ENCODE measurements at places on chromosomes 5 and 9. TPM values are rescaled to one million over a fixed set of nuclear protein-coding genes. Genes with fewer than 3 reads are reported as not detected.

DNA sequence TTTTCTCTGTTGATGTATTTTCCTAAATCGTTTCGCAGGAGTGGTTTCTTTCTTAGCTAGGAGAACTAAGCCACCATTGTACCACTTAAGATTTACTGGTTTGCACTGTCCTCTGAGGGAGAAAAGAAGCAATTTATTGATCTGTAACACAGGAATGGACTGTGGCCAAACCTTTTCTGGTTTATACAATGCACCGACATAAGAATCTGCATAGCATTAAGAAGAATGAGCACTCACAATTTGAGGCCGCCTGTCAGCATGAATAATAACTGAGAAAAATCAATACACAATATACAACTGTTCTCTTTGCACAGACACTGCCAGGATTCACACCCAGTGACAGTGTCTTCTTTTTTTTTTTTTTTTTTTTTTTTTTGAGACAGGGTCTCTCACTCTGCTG, 168.6 kb upstream of the DMRT1 start:
- no peaks in the 10 kb centered on the region for H3K27me3 ChIP-seq
- H3K4me3 ChIP-seq = no peak overlapping the region
- no peaks in the 10 kb centered on the region for H3K4me1 ChIP-seq
- DNase-seq = no peak
- H3K27ac ChIP-seq = no peak overlapping the region

GRCh38 chr5:51895834-51896233, 512.6 kb downstream of the ISL1 start:
- H3K36me3 ChIP-seq = no peaks in the 10 kb centered on the region
- no peak overlapping the region for H3K27ac ChIP-seq
- no peak for DNase-seq
- no peaks in the 10 kb centered on the region for H3K4me1 ChIP-seq
- no peaks in the 10 kb centered on the region for H3K27me3 ChIP-seq

Gene OR13C2
- not detected for total RNA-seq

- H3K36me3 ChIP-seq = no peaks in the 10 kb centered on the region
- no peaks in the 10 kb centered on the region for H3K4me1 ChIP-seq
- no peak overlapping the region for H3K27ac ChIP-seq
Observed at GRCh38 chr5:101605700-101606099, 690.4 kb downstream of the SLCO4C1 start.

DNA sequence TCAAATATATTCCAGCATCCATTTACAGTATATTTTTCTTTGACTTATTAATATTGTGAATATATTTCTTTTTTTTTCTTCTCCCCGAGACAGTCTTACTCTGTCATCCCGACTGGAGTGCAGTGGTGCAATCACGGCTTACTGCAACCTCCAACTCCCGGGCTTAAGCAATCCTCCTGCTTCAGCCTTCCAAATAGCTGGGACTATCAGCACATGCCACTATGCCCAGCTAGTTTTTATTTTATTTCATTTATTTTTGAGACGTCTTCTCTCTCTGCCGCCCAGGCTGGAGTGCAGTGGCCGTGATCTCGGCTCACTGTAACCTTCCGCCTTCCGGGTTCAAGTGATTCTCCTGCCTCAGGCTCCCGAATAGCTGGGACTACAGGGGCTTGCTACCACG, 7.4 kb upstream of the GLIPR2 start:
- H3K36me3 ChIP-seq = no peaks in the 10 kb centered on the region
- no peaks in the 10 kb centered on the region for H3K4me1 ChIP-seq
- no peaks in the 10 kb centered on the region for H3K27me3 ChIP-seq
- no peak for DNase-seq
- no peak overlapping the region for H3K27ac ChIP-seq

DNA sequence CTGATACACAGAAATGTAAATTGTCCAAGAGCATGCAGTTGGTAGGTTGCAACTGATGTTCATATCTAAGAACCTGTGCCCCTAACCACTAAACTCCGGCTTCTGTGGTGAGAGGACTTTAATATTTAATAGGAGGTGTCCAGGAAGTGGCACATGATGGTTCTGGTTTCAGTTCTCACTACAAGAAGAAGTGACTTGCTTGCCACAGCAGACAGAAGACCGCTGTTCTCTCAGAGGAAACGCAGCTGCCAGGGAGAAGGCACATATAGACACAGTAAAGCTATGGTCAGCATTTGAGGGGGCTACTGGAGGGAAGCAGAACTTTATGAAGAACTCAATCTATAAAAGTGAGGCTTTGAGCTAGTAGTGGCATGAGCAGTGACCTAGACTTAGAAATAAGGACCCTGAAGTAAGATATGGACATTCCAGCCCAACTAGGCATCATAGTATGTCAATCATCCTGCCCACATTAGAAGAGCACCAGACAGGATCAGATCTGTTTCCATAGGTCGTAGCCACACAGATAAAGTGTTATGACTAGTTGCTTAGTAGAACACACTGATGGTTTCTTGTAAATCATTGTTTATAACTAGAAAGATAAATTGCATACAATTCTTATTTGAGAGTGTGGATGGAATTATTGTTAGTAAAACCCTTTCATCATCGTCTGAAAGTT, 36.4 kb upstream of the DAB2 start:
- H3K4me3 ChIP-seq = no peak overlapping the region
- peaks cover 6% of the 10 kb centered on the region for H3K27me3 ChIP-seq
- no peak overlapping the region for H3K27ac ChIP-seq
- H3K36me3 ChIP-seq = no peaks in the 10 kb centered on the region
- DNase-seq = no peak

Gene PALM2AKAP2
- 0.44 TPM for total RNA-seq

GRCh38 chr5:160271396-160271795, 41.0 kb downstream of the CCNJL start:
- no peak overlapping the region for H3K4me3 ChIP-seq
- no peaks in the 10 kb centered on the region for H3K4me1 ChIP-seq
- H3K27ac ChIP-seq = no peak overlapping the region
- peaks cover 6% of the 10 kb centered on the region for H3K36me3 ChIP-seq
- H3K27me3 ChIP-seq = no peaks in the 10 kb centered on the region
- no peak for DNase-seq

DNA sequence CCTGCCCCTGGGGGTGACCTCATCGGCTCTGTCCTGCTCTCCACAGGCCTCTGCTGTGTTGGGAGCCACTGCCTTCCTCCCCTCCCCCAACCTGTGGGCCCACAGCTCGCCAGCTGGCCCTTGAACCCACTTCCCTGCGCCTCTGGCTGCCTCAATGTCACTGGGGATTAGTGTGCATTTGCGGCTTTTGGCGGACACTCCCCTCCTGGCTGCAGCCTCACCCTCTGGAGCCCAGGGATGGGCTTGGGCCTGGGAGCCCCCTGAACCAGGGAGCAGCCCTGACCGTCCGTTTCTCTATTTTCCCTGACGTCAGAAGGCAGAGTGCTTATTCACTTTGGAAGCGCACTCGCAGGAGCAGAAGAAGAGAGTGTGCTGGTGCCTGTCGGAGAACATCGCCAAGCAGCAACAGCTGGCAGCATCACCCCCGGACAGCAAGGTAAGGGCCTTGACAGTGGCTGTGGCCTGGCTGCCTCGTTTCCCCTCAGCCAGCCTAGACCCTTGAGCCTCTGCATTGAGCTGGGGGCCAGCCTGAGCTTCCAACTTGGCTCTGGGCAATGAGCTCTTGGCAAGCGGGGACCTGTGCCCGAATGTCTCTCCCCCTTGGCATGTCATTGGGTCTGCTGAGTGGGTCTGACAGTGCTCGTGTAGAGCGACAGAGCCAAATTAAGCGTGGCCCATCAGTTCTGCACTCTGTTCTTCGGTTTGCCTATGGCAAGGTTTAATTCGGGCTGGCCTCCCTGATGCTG, 73.1 kb downstream of the RGS3 start:
- H3K4me1 ChIP-seq = no peaks in the 10 kb centered on the region
- H3K36me3 ChIP-seq = no peaks in the 10 kb centered on the region
- H3K27ac ChIP-seq = no peak overlapping the region
- H3K4me3 ChIP-seq = no peak overlapping the region
- no peaks in the 10 kb centered on the region for H3K27me3 ChIP-seq

DNA sequence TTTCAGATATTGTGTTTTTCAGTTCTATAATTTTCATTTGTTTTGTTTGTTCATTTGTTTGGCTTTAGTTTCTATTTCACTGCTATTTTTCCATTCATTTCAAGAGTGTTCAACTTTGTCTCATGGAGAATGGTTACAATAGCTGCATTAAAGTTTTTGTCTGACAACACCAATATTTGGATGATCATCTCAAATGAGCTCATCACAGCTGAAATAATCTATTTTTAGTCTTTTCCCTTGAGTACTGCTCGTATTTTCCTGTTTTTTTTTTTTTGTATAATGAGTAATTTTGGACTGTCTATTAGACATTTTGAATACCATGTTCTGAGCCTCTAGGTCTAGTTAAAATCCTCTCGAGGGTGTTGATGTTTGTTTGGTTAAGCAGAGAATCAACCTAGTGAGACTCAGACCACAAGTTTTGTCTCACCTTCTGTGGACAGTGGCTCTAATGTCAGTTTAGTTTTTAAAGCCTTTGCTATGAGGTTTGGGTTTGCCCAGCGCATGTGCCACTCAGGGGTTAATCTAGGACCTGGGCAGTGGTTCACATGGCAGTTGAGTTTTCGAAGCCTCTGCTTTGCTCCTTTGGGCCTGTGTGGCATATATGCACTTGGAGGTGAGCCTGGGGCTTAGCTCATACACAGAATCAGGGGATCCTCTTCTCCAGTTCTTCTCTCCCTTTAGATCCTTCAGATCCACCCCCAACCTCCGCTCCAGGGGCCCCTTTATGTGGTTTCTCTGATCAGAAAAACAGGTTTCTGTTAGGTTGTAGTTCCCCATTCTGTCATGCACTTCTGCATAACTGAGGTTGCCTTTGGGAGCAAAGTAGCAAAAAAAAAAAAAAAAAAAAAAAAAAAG, 79.8 kb downstream of the ARSB start:
- no peaks in the 10 kb centered on the region for H3K27me3 ChIP-seq
- H3K36me3 ChIP-seq = no peaks in the 10 kb centered on the region

Gene SLC36A2
- not detected for total RNA-seq

Gene PIP5KL1
- total RNA-seq = 7.8 TPM

DNA sequence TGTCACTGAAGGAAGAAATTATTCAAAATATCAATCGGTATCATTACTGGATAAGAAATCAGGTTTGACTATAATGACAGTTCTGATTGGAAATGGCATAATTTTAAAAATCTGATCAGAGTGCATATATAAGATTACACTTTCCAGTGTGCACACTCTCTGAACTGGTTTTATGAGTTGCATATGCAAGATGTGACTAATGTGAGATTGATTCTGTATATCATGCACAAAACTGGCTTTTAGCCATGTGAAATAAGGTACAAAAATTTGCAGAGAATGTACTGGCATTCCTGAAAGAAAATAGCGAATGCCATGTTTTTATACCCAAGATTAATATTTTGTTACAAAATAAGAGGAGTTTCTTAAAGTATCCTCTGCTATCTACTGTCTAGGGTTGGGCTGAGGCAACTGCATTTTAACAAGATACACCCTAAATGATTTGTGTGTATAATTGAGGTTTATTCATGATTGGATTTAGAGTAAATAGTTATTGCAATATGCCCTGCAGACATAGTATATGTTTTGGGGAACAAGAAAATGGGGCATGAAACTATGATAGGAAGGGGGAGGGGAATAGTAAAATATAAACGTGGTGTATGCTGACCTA, 70.7 kb downstream of the LNPEP start:
- H3K4me1 ChIP-seq = no peaks in the 10 kb centered on the region
- DNase-seq = no peak
- H3K4me3 ChIP-seq = no peak overlapping the region

GRCh38 chr5:122751293-122751782, 23.5 kb upstream of the SNX2 start:
- DNase-seq = no peak
- H3K4me1 ChIP-seq = no peaks in the 10 kb centered on the region
- H3K27ac ChIP-seq = no peak overlapping the region
- no peaks in the 10 kb centered on the region for H3K36me3 ChIP-seq

DNA sequence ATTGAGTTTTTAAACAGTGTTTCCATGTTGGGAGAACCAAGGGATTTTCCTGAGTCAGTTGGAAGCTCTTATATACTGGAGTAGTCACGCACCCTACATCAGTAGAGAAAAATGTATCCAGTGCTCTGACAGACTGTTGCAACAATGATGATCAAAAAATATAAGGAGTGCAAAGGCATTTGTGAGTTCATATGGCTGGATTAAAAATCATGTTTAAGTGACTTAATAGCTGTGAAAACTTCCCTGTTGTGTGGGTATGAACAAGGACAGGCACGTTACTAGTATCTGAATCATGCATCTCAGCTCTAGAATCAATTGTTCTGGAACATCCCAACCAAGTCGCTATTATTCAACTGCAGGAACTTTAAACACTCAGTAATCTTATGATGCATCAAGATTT, 229.7 kb downstream of the ROR2 start:
- no peak overlapping the region for H3K4me3 ChIP-seq
- H3K4me1 ChIP-seq = no peaks in the 10 kb centered on the region
- no peak for DNase-seq
- no peak overlapping the region for H3K27ac ChIP-seq
- H3K27me3 ChIP-seq = no peaks in the 10 kb centered on the region

DNA sequence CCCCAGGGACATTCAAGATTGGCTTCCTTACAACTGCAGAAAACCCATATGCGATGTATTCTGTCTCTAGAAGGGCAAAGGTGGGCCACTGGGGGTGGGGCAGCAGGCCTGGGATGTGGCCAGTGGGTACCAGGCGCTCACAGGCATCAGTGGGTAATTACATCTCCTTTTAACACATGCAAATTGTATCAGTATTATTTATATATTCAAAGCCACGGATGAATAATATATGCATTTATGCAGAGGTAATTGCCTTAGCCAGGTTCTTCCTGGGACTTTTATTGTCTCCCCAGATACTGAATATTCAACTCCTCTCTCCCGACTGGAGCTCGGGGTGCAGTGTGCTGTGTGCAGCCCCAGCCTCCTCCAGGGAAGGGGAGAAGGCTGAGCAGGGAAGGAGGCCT, 109.4 kb upstream of the MVB12B start:
- DNase-seq = no peak
- no peaks in the 10 kb centered on the region for H3K4me1 ChIP-seq
- H3K27ac ChIP-seq = no peak overlapping the region
- H3K27me3 ChIP-seq = no peaks in the 10 kb centered on the region

GRCh38 chr5:137283801-137284200, 215.3 kb downstream of the SPOCK1 start:
- H3K27me3 ChIP-seq = no peaks in the 10 kb centered on the region
- no peak overlapping the region for H3K4me3 ChIP-seq
- DNase-seq = no peak
- no peaks in the 10 kb centered on the region for H3K4me1 ChIP-seq

- H3K4me3 ChIP-seq = peak overlapping the region; percentile 76
- DNase-seq = no peak
- H3K4me1 ChIP-seq = peaks cover 24% of the 10 kb centered on the region
- H3K36me3 ChIP-seq = peaks cover 4% of the 10 kb centered on the region
Observed at GRCh38 chr5:135031813-135032694, 2.0 kb downstream of the PITX1 start.

- H3K4me1 ChIP-seq = no peaks in the 10 kb centered on the region
- H3K4me3 ChIP-seq = no peak overlapping the region
- no peaks in the 10 kb centered on the region for H3K36me3 ChIP-seq
- no peak overlapping the region for H3K27ac ChIP-seq
Observed at GRCh38 chr5:9176641-9177040, 369.2 kb downstream of the SEMA5A start.
